ENCODE measurements at places on chromosomes 5 and 9. TPM values are rescaled to one million over a fixed set of nuclear protein-coding genes. Genes with fewer than 3 reads are reported as not detected.
A peak's percentile ranks its signal among the peaks of the same experiment; 100 is the strongest.

The DMRTA1 gene
- not detected for total RNA-seq

The REEP5 gene
- 63.8 TPM for total RNA-seq

DNA sequence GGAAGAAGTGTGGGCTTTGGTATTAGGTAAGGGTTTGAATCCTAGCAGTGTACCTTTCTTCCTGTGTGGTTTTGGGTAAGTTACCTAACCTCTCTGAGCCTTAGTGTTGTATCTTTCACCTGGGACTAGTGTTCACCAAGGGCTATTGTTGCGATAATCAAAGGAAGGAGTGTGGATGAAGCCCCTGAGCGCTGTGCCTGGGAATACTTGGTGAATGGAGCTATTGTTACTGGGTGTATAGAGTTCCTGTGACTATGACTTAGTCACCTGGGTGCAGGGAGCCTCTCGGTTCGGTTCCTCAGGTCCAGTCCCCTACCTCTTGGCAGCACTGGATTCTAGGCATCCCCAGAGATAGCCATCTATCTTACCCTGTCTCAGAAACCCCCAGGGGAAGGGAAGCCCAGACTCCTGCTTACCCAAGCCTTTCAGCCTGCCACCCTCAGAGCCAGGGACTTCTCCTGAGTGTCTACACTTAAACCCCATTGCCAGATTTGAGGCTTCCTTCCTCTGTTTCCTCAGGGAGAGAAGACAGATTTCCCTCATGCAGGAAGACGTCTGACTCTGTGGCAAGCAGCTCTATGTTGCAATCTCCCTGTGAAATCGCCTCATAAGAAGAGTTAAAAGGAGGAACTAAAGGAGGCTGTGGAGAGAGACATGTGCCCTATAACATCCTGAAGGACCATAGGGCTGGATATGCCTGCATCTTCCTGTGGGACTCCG is 181.0 kb upstream of the PITX1 start:
- no peak for DNase-seq
- H3K4me3 ChIP-seq, result no peak overlapping the region
- no peak overlapping the region for H3K27ac ChIP-seq
- no peaks in the 10 kb centered on the region for H3K4me1 ChIP-seq
- H3K36me3 ChIP-seq, result no peaks in the 10 kb centered on the region

DNA sequence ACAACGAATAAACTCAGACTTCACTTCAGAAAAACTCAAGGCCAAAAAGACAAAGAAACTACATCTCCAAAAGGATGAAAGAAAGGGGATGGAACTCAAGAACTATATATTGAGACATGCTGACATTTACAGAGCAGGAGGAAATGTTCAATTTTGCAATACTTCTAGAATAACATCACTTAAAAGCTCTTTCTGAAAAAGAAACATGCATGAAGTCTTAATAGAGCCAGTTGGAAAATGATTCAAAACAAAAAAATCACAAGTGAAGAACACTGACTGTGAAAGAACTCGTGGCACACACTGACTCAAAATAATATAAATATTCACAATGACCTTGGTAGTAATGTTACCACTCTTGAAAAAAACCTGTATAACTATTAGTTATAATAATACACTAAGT is 267.8 kb upstream of the NREP start:
- H3K27ac ChIP-seq, result no peak overlapping the region
- DNase-seq, result no peak
- no peaks in the 10 kb centered on the region for H3K27me3 ChIP-seq
- H3K4me1 ChIP-seq, result no peaks in the 10 kb centered on the region
- no peaks in the 10 kb centered on the region for H3K36me3 ChIP-seq

- H3K36me3 ChIP-seq, result no peaks in the 10 kb centered on the region
- H3K4me3 ChIP-seq, result no peak overlapping the region
- H3K27ac ChIP-seq, result no peak overlapping the region
- peaks cover 15% of the 10 kb centered on the region for H3K27me3 ChIP-seq
- peak; percentile 10 for DNase-seq
Measured at GRCh38 chr9:27247756-27248155, 49.2 kb downstream of the EQTN start.

- no peaks in the 10 kb centered on the region for H3K4me1 ChIP-seq
- H3K36me3 ChIP-seq, result no peaks in the 10 kb centered on the region
- peaks cover 38% of the 10 kb centered on the region for H3K27me3 ChIP-seq
- DNase-seq, result no peak
- H3K27ac ChIP-seq, result no peak overlapping the region
Measured at GRCh38 chr5:78640662-78641474, 7.7 kb downstream of the LHFPL2 start.

The GDNF gene
- not detected for total RNA-seq

The SLC1A3 gene
- total RNA-seq, result 0.62 TPM

- no peaks in the 10 kb centered on the region for H3K36me3 ChIP-seq
- no peak for DNase-seq
- no peaks in the 10 kb centered on the region for H3K4me1 ChIP-seq
- no peak overlapping the region for H3K27ac ChIP-seq
- H3K4me3 ChIP-seq, result no peak overlapping the region
- H3K27me3 ChIP-seq, result no peaks in the 10 kb centered on the region
Measured at GRCh38 chr5:115388240-115388639, 91.8 kb upstream of the CCDC112 start.

- no peak within 1 kb of the TSS for H3K27ac ChIP-seq
- peaks cover 26% of the 10 kb centered on the region for H3K27me3 ChIP-seq
- H3K4me1 ChIP-seq, result peaks cover 7% of the 10 kb centered on the region
- peak within 1 kb of the TSS; percentile 87 for H3K4me3 ChIP-seq
- no peaks in the 10 kb centered on the region for H3K36me3 ChIP-seq
Measured at GRCh38 chr9:69671879-69672595, at the start of gene APBA1. Gene APBA1, minus strand, starts transcription at chr9:69672371.

- H3K4me3 ChIP-seq, result no peak overlapping the region
- no peaks in the 10 kb centered on the region for H3K36me3 ChIP-seq
- H3K27ac ChIP-seq, result no peak overlapping the region
- H3K4me1 ChIP-seq, result peaks cover 7% of the 10 kb centered on the region
- peaks cover 27% of the 10 kb centered on the region for H3K27me3 ChIP-seq
Measured at GRCh38 chr5:171363846-171364245, 23.8 kb upstream of the NPM1 start.

The HNRNPAB gene
- total RNA-seq, result 196 TPM

The EIF4E1B gene
- total RNA-seq, result not detected

- H3K27me3 ChIP-seq, result no peaks in the 10 kb centered on the region
- peak; percentile 47 for DNase-seq
- no peak overlapping the region for H3K4me3 ChIP-seq
- no peaks in the 10 kb centered on the region for H3K36me3 ChIP-seq
Measured at GRCh38 chr9:130240410-130241197, 25.0 kb upstream of the HMCN2 start.

The PKD2L2 gene
- 0.74 TPM for total RNA-seq

GRCh38 chr5:115402092-115402491 is 105.6 kb upstream of the CCDC112 start:
- H3K4me1 ChIP-seq, result no peaks in the 10 kb centered on the region
- H3K4me3 ChIP-seq, result no peak overlapping the region
- H3K27me3 ChIP-seq, result peaks cover 20% of the 10 kb centered on the region
- no peak for DNase-seq
- peaks cover 1% of the 10 kb centered on the region for H3K36me3 ChIP-seq

GRCh38 chr5:9878206-9878605 is 248.1 kb upstream of the TAS2R1 start:
- DNase-seq, result no peak
- no peaks in the 10 kb centered on the region for H3K4me1 ChIP-seq
- H3K27ac ChIP-seq, result no peak overlapping the region
- H3K36me3 ChIP-seq, result no peaks in the 10 kb centered on the region

DNA sequence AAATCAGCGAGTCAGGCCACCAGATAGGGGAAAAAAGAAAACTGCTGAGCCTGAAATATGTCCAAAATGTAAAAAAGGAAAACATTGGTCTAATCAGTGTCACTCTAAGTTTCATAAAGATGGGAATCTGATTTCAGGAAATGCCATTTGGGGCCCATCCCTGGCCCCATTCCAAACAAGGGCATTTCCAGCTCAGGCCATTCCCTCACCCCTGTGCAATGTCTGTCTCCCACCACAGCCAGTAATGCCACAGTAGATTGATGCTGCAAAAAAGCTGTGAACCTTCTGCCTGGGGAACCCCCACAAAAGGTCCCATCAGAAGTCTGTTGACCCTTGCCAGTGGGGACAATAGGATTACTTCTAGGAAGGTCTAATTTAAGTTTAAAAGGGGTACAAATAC is 199.6 kb downstream of the YTHDC2 start:
- no peak for DNase-seq
- no peaks in the 10 kb centered on the region for H3K27me3 ChIP-seq
- no peaks in the 10 kb centered on the region for H3K4me1 ChIP-seq
- no peak overlapping the region for H3K4me3 ChIP-seq
- H3K36me3 ChIP-seq, result no peaks in the 10 kb centered on the region

- peaks cover 43% of the 10 kb centered on the region for H3K4me1 ChIP-seq
- H3K4me3 ChIP-seq, result no peak overlapping the region
- H3K27me3 ChIP-seq, result peaks cover 81% of the 10 kb centered on the region
- H3K27ac ChIP-seq, result no peak overlapping the region
- no peak for DNase-seq
Measured at GRCh38 chr9:106864373-106865143, 1.6 kb downstream of the ZNF462 start.

The APBA1 gene
- 1.2 TPM for total RNA-seq

GRCh38 chr5:120327180-120327579 is 136.9 kb upstream of the PRR16 start:
- no peak for DNase-seq
- H3K36me3 ChIP-seq, result no peaks in the 10 kb centered on the region
- H3K4me1 ChIP-seq, result no peaks in the 10 kb centered on the region
- H3K27ac ChIP-seq, result no peak overlapping the region

GRCh38 chr5:134226441-134227192 is 744 bp upstream of the PPP2CA start:
- H3K27me3 ChIP-seq, result no peaks in the 10 kb centered on the region
- peak overlapping the region; percentile 96 for H3K27ac ChIP-seq
- H3K4me3 ChIP-seq, result peak overlapping the region; percentile 98
- DNase-seq, result no peak

The ADAMTS16 gene
- not detected for total RNA-seq

The CDKN2A gene
- total RNA-seq, result 2.8 TPM

DNA sequence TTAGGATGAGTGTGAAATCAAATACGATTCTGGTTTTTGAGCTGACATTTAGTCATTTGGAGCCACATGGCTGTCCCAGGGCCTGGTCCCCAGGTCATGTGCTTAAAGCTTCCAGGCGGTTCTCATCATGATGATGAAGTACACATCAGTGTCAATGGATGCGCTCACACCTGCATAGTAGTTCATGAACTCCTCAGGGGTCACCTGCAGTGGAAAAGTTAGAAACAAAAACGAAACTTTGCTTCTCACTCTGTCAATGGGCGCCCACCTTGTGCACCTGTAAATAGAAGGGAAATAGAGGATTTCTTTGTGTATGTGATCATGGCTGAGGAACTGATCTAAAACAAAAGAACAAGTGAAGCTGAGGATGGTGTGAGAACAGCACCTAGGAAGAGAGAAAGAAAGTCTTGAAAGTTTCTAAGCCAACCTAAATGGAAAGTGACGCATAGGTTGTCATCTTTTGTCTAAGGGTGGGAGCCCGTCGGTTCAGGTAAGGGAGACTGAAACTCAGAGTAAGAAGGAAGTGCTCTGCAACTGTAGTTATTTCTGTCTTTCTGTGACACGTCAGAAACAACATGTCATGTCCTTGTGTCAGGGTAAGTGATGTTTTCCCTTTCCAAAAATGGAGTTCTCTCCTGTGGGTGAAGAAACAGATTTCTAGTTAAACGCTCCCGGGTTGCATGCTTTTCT is 33.8 kb downstream of the CAPSL start:
- H3K4me3 ChIP-seq, result peak overlapping the region; percentile 62
- peak overlapping the region; percentile 95 for H3K27ac ChIP-seq
- H3K27me3 ChIP-seq, result no peaks in the 10 kb centered on the region

The DMGDH gene
- total RNA-seq, result 21.4 TPM

Measured in activated T-cell treated with anti-CD3 and anti-CD28 coated beads, Interleukin-2, amount 50 U/mL, for 72 hours (primary cell).